ENCODE measurements at places on chromosomes 11 and 22. TPM values are rescaled to one million over a fixed set of nuclear protein-coding genes. Genes with fewer than 3 reads are reported as not detected.

- DNase-seq = no peak
These were observed 10.0 kb downstream of the MAPK8IP2 start for GRCh38 chr22:50610581-50610980.

The GLYAT gene
- total RNA-seq = not detected

DNA sequence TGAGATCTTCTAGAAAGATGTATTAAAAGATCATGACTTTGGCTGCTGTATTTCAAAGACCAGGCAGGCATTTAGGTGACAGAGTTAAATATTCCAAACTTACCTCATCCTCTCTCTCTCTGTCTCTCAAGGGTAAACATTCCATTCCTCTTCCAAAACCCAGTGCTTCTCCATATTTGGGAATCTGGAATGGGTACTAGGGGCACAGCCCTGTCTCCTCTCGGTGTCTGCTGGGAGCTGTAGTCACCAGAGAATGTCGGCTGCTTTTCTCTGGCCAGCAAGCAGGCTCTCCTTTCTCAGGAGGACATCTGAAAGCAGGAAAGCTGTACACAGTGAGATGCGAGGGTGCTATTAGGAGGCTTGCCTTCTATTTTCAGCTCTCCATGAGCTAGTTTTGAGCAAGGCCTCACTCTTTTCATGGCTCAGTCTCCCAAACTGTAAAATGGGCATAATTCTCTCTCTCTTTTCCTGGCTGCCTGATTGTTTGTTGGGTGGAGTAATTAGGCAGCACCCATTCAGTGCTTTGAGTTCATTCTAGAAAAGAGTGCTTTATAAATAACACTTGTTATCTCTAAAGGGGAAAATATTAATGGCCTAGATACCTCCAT is 9.3 kb upstream of the PEX26 start:
- DNase-seq = peak; percentile 17

DNA sequence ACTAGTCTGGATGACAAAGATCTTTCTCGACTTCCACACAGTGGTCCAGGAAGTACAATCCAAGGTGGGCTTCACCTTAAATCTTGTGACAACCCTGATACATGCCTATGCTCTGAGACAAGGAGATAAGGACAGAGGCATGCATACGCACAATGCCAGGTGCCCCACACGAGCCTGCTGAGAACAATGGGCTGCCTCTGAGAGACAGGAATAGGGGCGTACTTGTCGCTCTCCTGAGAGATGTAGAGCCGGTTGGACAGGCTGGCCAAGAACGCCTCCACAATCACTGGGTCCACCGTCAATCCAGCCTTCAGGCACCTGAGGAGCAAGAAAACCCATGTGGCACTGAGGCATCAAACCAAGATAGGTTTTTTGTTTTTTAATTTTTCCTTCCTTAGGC is 25.5 kb downstream of the SERPIND1 start:
- DNase-seq = peak; percentile 53

GRCh38 chr11:105204636-105205035 is 65.1 kb upstream of the CARD18 start:
- DNase-seq = no peak

DNA sequence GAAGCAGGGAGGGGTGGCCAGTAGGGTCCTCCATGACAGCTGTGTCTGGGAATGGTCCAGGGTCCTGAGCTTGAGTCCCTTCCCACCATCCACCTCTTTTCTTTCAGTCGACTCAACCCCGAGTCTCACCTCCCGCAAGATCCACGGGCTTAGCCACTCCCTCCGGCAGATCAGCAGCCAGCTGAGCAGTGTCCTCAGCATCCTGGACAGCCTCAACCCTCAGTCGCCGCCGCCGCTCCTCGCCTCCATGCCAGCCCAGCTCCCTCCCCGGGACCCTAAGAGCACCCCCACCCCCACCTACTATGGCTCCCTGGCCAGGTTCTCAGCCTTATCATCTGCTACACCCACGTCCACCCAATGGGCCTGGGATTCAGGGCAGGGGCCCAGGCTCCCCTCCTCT is 81.9 kb downstream of the CEP164 start:
- no peak for DNase-seq

DNA sequence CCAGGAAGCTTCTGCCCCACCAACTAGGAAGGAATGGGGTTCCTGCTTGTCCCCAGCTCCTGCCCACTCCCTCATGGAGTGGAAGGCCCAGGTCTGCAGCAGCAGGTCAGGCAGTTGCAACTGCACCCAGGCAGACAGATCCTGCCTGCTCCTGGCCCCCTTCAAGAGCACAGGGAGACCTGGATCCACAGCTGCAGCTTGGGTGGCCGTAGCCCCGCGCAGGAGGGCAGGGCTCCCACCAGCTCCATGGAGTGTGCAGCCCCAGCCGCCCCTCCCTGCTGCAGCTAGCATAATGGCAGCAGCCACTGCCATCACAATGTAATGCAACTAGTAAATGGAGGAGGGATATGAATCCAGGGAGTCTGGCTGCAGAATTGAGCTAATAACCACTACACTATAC is 187.5 kb upstream of the PLET1 start:
- DNase-seq = no peak

- DNase-seq = no peak
These were observed 189.8 kb downstream of the CSNK2A3 start for GRCh38 chr11:11163236-11163635.

DNA sequence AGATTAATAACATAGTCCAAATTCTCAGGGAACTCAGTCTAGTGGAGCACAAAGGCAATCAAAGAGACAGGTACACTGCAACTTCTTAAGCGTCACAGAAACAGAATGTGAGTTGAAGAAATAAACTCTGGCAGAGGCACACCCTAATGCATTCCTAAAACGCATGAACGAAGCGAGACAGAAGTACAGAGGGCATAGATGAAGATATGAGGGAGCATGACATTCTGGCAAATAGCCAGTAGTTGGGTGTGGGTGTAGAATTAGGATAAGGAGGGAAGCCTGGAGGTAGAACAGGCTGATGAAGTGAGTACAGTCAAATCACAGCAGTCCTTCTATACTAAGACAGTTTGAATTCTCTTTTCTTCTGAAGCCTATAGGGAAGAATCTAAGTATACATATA is 838.7 kb upstream of the API5 start:
- DNase-seq = no peak

The BSCL2 gene
- total RNA-seq = 43.2 TPM

Data from chondrocyte (in vitro differentiated cells).